ENCODE measurements at places on chromosomes 4 and X.
A peak's percentile ranks its signal among the peaks of the same experiment; 100 is the strongest.

DNA sequence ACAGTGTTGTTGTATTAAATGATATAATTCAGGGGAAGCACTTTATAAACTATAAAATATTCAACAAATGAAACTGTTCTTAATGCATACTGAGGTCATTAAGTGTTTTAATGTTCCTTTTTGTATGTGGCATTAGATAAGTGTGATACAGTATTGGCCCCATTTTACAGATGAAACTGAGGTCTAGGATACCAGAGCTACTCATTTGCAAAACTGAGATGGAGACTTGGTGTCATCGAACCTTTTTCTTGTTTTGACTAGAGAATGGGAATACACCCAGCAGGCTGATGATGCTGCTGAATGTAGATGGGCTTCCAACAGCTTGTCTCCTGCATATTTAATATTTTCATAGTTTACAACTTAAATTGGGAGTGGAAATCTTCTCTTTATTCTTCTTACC lies 34.6 kb downstream of the TAF1 start:
- H3K27ac ChIP-seq, result no peak overlapping the region
- H3K4me3 ChIP-seq, result no peak overlapping the region
- no peaks in the 10 kb centered on the region for H3K4me1 ChIP-seq
- H3K36me3 ChIP-seq, result peaks cover 30% of the 10 kb centered on the region

GRCh38 chrX:10168226-10168625 lies 11.5 kb downstream of the CLCN4 start:
- peaks cover 6% of the 10 kb centered on the region for H3K36me3 ChIP-seq
- no peak overlapping the region for H3K4me3 ChIP-seq
- H3K27ac ChIP-seq, result no peak overlapping the region
- no peaks in the 10 kb centered on the region for H3K27me3 ChIP-seq
- peaks cover 9% of the 10 kb centered on the region for H3K4me1 ChIP-seq
- no peak for DNase-seq

DNA sequence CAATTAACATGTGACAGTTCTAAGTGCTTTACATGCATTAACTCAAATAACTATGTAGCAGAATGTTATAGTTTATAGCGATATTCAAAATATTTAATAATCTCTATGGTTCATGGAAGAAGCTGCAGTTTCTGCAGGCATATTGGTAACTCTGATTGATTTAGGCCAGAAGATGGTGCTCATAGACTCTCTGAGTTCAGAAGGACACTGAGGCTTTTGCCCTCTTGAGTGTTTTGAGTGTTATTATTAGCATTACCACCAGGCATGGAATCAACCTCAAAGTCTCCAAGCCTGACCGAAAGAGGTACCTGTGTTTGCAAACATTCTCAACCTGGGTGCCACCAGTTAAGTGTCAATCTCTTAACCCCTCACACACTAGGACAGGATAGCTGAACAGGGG lies 792.3 kb upstream of the PCDH7 start:
- no peaks in the 10 kb centered on the region for H3K36me3 ChIP-seq
- no peaks in the 10 kb centered on the region for H3K27me3 ChIP-seq
- no peak for DNase-seq
- H3K4me3 ChIP-seq, result no peak overlapping the region

DNA sequence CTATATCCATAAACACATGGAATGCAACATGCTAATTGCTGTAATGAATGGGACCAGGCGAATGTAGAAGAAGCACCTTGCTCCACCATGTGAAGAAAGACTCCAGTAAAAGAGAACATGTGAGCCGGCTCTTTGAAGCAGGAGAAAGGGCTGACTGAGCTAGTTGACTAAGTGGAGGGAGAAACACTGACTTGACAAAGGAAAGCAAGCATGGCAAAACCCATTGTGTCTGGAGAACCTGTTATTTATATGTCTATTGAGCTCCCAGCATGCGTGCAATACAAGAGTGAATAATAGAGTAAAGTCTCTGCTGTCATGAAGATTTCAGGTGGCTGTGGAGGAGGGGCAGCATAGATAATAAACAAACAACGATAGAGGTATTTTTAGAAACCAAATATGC lies 559.9 kb downstream of the RAB28 start:
- no peak for DNase-seq
- H3K4me1 ChIP-seq, result peaks cover 7% of the 10 kb centered on the region
- H3K4me3 ChIP-seq, result no peak overlapping the region

DNA sequence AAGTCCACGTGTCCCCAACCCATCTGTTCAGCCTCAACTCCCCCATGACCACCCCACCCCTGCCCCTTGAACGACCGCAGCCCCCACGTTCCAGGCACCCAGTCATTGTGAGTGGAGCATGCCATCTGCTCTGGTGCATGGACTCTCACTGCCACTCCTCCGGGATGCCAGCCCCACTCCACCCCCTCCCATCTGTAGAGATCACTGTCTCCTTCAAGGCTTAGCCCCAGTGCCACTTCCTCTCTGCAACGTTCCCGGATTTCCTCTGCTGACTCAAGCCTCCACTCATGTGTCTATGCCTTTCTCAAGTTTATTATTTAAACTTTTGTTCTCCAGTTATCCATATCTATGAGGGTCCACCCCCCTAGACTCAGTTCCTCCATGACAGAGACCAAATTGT lies 54.0 kb downstream of the MAML3 start:
- no peak overlapping the region for H3K4me3 ChIP-seq
- DNase-seq, result no peak
- no peak overlapping the region for H3K27ac ChIP-seq
- peaks cover 4% of the 10 kb centered on the region for H3K36me3 ChIP-seq
- H3K4me1 ChIP-seq, result peaks cover 50% of the 10 kb centered on the region
- H3K27me3 ChIP-seq, result no peaks in the 10 kb centered on the region

DNA sequence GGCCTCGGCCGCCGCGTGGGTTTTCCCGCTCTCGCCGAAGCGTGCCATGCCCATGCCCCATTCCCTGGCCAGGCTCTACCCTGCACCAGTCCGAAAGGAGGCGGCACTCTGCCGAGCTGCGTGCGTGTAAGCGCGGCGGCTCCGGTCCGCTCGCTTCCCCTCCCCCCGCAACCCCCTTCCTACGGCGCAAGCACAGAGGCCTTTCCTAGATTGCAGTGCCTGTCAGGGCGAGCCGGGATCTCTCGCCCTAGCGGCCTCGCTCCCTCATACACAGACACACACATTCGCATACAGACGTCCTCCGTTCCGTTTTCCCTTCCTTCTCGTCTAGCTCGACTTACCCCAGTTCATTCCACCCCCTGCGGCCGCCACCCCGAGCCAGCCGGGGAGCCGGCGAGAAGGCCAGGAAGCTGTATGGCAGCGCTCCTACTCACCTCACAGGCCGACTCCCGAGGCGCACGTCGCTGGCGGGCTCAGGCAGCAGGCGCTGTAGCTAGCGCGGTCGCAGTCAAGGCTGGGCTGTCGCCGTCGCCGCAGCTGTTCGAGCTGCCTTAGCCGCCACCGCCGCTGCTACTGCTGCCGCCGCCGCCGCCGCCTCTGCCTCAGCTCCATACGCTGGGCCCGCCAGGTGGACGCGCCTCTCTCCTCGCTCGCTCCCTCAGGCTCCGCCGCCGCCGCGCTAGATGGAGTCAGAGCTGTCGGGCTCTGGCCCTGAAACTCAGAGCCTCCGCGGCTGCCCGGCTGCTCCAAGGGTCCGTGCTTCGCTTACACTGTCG lies 615 bp downstream of the NEXMIF start:
- peak overlapping the region; percentile 75 for H3K4me3 ChIP-seq
- DNase-seq, result peak; percentile 29
- peaks cover 69% of the 10 kb centered on the region for H3K27me3 ChIP-seq
- no peaks in the 10 kb centered on the region for H3K36me3 ChIP-seq
- H3K27ac ChIP-seq, result no peak overlapping the region
- peaks cover 4% of the 10 kb centered on the region for H3K4me1 ChIP-seq

GRCh38 chrX:40402831-40403533 lies 177.8 kb upstream of the ATP6AP2 start:
- H3K4me3 ChIP-seq, result no peak overlapping the region
- H3K27me3 ChIP-seq, result no peaks in the 10 kb centered on the region
- no peaks in the 10 kb centered on the region for H3K4me1 ChIP-seq
- no peak for DNase-seq

- no peak overlapping the region for H3K4me3 ChIP-seq
- H3K4me1 ChIP-seq, result peaks cover 11% of the 10 kb centered on the region
- H3K36me3 ChIP-seq, result no peaks in the 10 kb centered on the region
- H3K27ac ChIP-seq, result no peak overlapping the region
- DNase-seq, result no peak
Observed at GRCh38 chr4:181432335-181432734, 810.9 kb upstream of the TENM3 start.
